ENCODE measurements at places on chromosomes 13 and 19. TPM values are rescaled to one million over a fixed set of nuclear protein-coding genes. Genes with fewer than 3 reads are reported as not detected.

The TRIM13 gene
- polyA plus RNA-seq = 13.2 TPM

The LGALS14 gene
- not detected for polyA plus RNA-seq

The CLDN10 gene
- polyA plus RNA-seq = not detected

The NKG7 gene
- polyA plus RNA-seq = 2,087 TPM

The PLPPR2 gene
- polyA plus RNA-seq = 1.2 TPM

The ZNF146 gene
- 80.6 TPM for polyA plus RNA-seq

- DNase-seq = no peak
Measured at GRCh38 chr13:76874479-76874878, 11.7 kb downstream of the KCTD12 start.

GRCh38 chr19:45211751-45212381, 33.3 kb downstream of the BLOC1S3 start:
- DNase-seq = no peak

GRCh38 chr19:33815380-33816340, 19.0 kb downstream of the KCTD15 start:
- no peak for DNase-seq

DNA sequence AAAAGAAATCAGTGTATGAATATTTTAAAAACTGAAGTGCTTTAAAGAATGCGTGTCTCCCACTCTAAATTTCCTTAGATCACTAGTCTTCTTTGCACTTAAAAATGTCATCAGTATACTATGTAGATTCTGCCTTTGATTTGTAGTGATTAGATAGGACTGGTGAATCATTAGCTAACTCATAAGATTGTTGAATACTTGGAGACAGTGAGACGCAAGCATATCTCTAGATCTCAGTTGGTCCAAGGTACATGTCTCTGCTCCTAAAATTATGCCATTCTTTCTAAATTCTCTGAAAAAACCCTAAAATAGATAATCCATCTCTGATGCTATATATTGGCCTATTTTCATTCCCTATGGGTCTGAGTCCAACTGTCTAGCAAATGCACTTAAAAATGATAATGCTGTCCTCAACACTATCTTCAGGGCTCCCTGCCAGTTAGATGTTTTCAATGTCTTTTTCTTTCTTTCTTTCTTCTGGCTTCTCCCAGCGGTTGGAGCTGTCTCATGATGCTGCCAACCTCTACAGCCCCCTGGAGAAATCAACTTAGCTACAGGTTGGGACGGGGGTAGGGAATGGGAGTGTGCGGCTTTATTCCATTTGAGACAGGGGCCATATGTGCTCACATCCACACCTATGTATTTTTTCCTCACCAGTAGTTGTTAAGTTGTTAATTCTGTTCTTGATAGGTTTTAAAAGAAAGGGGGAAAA, 301.0 kb downstream of the NDFIP2 start:
- DNase-seq = no peak

DNA sequence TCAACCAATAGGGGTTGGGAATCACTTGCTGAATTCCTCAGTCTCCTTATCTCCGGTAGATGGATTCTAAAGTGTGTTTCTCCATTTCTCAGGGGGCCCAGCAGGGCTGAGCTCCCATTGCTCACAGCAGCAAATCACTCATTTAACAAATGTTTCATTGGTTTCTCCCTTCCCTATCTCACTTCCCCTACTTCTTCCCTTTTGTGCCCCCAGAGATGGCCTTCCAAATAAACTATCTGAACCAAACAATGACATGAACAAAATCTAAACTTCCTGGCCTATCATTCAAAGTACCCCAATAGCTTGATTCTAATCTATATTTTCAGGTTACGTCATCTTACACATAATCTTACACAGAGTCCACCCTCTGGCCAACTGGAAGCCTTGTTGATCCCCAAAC, 60.4 kb downstream of the DLEU7 start:
- no peak for DNase-seq

DNA sequence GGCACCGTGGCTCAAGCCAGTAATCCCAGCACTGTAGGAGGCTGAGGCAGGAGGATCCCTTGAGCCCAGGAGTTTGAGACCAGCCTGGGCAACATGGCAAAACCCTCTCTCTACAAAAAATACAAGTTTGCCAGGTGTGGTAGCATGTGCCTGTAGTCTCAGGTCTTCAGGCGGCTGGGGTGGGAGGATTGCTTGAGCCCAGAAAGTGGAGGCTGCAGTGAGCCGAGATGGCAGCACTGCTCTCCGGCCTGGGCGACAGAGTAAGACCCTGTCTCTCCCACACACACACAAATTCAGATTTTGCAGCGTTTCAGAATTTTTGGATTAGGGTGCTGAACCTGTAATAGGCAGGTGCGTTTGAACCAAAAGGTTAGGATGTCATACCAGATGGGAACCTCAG, 2.2 kb downstream of the RPS11 start:
- DNase-seq = no peak

GRCh38 chr19:39971380-39972035, 543 bp downstream of the PSMC4 start:
- DNase-seq = no peak

DNA sequence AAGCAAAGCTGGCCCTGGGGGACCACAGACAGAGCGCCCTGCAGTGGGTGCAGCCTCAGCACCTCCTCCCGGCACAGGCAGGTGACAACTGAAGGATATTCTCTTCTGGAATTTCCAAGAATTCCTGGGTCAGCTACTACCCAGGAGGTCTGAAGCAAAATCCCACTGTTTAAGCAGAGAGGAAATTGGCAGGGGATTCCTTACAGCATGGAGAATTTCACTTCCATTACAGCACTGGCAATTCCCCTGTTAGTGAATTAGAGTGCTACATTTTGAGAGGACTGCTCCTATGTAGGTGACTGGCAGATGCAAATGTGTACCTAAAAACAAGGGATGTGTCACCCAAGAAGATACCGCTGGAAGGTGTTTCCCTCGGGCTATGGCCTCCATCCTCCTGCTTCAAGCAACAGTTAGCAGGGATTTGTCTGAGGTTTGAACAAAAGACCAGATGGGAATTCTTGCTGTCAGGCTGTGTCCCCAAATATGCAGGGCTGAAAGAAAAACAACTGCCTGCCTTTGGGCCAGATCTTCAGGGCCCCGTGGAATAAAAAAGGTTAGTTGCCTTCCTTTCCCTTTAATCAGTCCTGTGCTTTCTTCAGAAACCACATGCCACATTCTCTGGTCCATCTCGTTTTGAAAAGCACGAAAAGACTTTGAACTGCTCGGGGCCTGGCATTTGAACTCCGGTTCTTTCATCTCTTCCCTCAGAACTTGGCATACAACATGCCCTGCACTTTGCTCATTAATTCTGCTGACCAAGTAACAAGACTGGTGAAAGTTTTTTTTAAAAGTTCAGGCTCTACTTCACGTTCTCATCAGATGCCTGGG, 296.4 kb downstream of the DNAJC15 start:
- no peak for DNase-seq

- no peak for DNase-seq
Measured at GRCh38 chr13:22489771-22490170, 691.0 kb upstream of the SGCG start.

GRCh38 chr19:17829855-17830566, 8.7 kb upstream of the INSL3 start:
- no peak for DNase-seq
